ENCODE measurements at places on chromosomes 13 and 19.

DNA sequence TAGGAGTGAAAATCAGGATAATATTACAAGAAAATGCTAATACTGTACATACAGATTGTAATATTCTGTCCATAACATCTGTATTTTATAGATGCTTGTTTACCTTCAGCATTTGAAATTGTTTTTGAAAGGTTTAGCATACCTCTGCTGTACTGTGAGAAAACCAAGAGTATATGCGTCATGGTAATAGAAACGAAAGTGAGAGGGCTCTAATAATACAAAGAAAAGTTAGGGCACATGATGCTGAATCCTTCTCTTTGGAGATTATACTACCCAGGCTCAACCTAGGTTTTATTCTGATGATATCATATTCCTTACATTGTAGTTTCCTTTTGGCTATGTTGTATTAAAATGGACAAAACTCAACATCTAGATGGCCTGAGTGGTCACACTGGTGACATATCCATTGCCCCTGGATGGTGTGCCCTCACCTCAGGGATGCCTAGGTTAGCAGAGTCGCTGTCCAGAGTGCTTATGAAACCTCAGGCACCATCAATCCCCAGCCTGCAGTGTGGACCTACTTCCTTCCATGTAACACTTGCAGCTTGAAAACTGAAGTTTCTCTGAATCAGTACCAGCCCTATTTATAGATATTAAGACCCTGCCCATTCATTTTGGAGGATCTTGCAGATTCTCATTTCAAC lies 253.7 kb downstream of the KCTD12 start:
- DNase-seq, result no peak

- DNase-seq, result no peak
Observed at GRCh38 chr13:27309967-27310598, 39.5 kb downstream of the RASL11A start.

DNA sequence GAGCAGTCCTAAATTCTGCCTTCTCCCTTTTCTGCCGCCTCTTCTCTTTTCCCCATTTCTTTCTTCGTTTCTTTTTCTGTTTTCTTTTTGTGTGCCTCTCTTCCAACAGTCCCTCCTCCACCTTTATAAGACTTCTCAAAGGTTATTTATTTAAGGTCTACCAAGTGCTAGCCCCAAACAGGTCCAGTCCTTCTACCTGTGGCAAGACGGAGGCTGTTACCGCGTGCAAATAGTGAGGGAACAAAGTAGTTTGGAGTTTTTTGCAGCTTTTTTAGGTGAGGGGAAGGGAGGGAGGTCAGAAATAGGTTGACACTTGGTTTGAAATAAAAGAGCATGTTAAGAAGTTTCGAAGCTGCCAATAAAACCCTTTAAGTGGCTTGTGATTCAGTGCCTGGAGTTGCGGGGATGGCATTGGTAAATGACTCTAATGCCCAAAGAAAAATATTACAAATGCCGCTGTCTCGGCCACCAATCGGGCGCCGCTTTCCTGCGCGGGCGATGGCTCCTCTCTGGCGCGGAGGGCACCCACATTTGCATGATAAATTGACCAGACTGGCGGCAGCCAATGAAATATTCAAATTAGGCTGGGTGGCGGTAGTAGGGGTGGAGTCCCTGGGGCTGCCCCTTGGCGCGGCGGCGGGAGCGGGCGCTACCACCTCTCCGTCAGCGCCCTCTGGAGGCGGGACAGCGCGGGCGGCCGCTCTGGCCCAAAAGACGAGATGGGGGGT lies 7.5 kb upstream of the TSHZ3 start:
- DNase-seq, result peak; percentile 60

DNA sequence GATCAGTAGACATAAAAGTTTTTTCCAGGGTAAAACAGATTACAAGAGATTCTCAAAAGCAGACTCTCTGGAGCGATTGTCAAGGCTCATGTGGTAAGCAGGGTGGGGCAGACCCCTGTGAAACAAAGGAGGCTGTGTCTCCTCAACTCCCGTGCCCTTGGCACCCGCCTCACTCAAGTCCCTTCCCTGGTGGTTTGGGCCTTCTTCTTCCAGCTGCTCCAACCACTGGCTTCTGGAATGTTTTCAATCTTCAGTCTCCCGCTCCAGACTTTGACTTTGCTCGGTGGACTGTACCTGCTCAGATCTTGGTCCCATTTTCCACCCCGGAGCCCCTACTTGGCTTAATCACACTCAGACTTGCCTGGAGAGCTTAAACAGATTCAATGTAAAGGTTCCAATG lies 74.8 kb upstream of the STK24 start:
- DNase-seq, result no peak

- no peak for DNase-seq
Observed at GRCh38 chr13:25143706-25144105, 28.4 kb downstream of the AMER2 start.

DNA sequence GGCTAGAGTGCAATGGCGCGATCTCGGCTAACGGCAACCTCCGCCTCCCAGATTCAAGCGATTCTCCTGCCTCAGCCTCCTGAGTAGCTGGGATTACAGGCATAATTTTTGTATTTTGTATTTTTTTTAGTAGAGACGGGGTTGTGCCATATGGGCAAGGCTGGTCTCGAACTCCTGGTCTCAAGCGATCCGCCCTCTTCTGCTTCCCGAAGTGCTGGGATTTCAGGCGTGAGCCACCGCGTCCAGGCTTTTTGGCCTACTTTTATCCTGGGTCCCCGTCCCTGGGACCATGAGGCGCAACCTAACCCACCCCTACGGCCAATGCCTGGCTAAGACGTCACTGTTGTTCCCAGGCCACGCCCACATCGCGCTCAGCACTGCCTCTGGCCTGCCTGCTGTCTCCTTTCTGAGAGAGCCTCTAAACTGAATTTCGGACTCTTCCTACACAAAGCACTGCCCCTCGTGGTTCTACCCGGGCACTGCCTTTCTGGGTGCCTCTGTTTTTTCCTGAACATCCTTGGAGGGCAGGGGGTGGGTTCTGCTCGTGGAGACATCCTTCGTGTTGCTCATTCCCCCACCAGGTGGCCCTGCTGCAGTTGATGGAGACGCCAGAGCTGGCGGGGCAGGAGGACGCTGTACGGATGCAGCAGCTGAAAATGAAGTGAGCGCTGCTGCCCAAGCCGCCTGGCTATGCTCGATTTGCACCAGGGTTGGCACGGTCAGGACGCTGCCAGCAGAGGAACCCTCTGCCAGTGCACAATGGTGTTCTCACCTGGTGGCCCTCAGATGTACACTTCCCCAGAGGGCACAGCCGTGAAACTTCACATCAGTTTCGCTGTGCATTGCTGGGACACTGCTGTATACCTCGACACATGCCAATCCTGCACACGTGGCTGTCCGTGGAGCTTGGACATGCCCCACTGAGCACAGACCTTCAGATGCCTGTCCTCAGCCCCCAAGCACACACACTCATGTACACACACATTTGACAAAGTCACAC lies 2.0 kb downstream of the REX1BD start:
- peak; percentile 27 for DNase-seq

DNA sequence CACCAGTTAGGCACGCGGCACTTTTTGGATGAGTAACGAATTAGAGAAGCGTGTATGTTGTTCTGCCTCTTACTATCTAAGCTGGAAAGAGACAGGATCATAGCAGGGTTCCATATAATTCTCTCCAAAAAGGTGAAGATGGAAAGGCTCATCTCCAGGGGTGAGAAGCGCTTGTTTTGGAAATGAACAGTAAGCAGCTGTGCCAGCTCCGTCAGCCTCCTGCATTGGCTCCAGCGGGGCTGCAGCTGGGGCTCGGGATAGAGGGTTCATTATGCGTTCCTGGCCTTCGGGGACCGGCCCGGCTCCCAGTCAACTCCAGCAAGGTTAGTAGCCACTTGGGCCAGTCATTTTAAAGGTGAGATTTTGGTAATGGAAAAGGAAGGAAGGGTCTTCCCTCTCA lies 155.5 kb downstream of the COL4A1 start:
- DNase-seq, result no peak

GRCh38 chr13:74027161-74027779 lies 106.9 kb downstream of the KLF12 start:
- DNase-seq, result peak; percentile 18

- peak; percentile 96 for DNase-seq
Observed at GRCh38 chr19:55080968-55081769, 5.5 kb downstream of the EPS8L1 start.

DNA sequence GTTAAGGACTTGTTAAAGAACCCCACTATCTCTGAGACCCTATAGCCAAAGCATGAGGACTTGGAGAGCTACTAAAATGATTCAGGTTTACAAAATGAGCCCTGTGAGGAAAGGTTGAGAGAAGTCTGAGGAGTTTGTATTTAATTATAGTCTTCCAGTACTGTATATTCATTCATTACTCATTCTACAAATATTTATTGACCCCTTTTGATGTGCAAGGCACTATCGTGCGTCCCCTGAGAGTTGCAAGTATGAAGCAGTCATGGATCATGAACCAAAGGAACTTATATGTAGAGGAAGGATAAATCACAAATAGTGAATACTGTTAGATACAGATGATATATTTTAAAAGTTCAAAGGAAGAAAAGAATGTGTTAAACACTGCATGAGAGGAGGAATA lies 84.4 kb downstream of the DNAJC15 start:
- DNase-seq, result no peak

DNA sequence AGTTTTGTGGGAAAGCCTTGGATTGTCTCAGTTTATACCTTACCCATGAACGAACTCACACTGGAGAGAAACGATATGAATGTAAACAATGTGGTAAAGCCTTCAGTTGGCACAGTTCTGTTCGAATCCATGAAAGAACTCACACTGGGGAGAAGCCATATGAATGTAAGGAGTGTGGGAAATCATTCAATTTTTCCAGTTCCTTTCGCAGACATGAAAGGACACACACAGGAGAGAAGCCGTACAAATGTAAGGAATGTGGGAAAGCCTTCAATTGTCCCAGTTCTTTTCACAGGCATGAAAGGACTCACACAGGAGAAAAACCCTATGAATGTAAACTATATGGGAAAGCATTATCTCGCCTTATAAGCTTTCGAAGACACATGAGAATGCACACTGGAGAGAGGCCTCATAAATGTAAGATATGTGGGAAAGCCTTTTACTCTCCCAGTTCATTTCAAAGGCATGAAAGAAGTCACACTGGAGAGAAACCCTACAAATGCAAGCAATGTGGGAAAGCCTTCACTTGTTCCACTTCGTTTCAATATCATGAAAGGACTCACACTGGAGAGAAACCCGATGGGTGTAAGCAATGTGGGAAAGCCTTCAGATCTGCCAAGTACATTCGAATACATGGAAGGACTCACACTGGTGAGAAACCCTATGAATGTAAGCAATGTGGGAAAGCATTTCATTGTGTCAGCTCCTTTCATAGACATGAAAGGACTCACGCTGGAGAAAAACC lies 7.5 kb upstream of the ZNF440 start:
- DNase-seq, result no peak

- no peak for DNase-seq
Observed at GRCh38 chr19:7067716-7068115, 1.8 kb upstream of the ZNF557 start.

GRCh38 chr13:92510416-92510815 lies 716.2 kb upstream of the GPC6 start:
- DNase-seq, result no peak
